ENCODE measurements at places on chromosomes 1 and 21. TPM values are rescaled to one million over a fixed set of nuclear protein-coding genes. Genes with fewer than 3 reads are reported as not detected.

- no peak for DNase-seq
Observed at GRCh38 chr1:145983206-145983675, 13.1 kb downstream of the TXNIP start.

- no peak for DNase-seq
Observed at GRCh38 chr1:110005971-110006370, 21.4 kb downstream of the AHCYL1 start.

GRCh38 chr1:22944346-22945055, 28.2 kb downstream of the LACTBL1 start:
- no peak for DNase-seq

GRCh38 chr1:148315071-148315811, 163.2 kb upstream of the NBPF11 start:
- DNase-seq, result no peak

DNA sequence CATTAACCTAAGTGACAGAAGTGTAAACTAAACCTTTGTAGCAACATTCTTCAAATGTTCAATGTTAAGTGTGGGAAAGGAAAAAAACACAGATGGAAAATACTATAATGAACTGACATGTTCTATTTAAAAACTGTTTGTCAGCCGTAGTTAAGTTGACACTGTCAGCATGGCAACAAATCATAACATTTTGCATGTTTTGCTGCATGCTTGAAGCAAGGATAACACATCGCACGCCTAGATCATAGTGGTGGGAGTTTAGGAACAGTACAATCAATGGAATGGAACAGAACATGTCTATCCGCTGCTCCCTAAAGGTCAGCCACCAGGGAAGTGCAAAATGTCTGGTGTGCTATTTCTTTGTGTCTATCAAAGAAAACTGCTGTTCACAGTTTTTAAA, 62.5 kb upstream of the ESRRG start:
- no peak for DNase-seq

DNA sequence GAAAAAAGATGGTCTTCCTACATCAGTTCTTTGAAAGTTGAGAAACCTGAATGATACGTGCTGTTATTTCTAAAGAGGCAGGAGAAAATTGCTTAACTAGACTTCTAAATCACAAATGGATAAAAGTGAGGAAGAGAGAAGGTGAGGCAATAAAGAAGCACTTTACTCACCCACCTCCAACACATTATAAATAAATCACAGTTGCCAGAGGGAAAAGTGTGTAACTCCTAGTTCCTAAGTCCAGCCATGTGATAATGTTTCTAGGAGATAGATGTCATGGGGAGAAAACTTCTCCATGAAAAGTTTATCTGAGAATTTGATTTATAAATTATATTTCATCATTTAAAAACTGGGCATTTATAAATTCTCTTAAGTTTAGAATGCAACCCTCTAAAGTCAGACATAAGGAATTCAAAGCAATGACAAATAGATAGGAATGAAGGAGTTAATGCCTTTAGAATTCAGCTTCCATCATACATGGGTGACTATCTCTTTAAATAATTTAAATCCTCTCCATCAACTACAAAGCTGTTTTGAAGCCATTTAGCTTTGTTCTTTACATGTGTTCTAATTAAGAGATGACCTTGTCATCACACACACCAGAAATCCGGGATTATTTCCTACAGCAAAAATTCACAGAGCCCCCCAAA, 60.0 kb downstream of the NRIP1 start:
- no peak for DNase-seq

NR1I3 gene
- total RNA-seq, result not detected

CD1E gene
- not detected for total RNA-seq

ACTA1 gene
- total RNA-seq, result 1.8 TPM

KCNT2 gene
- 13.8 TPM for total RNA-seq
